ENCODE measurements at places on chromosomes 6 and 20.
A peak's percentile ranks its signal among the peaks of the same experiment; 100 is the strongest.

DNA sequence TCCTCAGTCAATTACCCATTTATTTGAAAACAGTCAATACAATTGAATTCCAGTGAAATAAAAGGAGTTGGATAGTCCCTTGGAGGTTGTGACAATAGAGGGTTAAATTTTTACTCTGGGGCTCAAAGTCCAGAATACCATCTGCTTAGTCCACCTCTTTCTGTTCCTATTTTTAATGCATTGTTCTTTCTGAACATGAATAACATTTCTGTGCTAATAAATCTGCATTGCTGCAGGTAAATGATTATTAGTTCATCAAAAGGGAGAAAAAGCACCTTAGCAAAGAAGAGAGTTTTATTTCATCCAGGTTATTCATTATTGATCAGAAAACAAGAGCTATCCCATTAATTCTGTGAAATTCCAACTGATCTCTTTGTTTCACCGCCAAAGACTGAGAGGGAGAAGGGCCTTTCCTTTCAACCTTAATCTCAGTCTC, 166.1 kb upstream of the OLIG3 start:
- DNase-seq = no peak

DNA sequence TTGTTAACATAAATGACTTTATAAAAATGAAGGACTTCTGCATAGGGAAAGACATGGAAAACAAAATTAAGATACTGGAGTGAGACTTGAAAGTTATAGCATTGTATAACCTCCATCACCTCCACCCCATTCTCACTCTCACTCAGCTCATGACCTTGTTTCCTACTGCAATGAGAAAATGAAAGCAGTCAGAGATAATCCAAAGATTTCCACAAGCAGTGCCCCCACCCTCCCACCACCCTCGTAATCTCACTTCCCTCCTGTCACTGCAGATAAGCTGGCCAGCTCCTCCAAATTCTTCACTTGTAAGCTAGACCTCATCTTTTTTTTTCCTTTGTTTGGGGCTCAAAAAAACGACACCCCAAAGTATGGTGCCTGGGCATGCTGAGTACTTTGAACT, 52.9 kb upstream of the PROKR2 start:
- DNase-seq = no peak

DNA sequence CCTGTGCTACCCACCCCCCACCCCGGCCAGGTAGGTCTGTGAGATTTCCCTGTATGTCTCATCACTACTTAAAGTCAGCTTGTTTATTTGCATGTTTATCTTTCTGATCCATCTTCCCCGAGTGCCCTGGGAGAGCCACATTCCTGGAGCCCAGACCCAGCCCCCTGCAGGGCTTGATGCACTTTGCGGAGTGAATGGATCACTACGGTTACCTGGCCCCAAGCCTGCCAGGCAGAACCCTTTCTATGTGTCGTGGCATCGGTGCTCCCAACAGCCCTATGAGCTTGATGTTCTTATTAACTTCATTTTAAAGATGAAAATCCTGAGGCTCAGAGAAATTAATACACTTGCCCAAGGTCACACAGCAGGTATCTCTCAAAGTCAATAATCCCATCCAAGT, 13.6 kb upstream of the SLCO4A1 start:
- no peak for DNase-seq

DNA sequence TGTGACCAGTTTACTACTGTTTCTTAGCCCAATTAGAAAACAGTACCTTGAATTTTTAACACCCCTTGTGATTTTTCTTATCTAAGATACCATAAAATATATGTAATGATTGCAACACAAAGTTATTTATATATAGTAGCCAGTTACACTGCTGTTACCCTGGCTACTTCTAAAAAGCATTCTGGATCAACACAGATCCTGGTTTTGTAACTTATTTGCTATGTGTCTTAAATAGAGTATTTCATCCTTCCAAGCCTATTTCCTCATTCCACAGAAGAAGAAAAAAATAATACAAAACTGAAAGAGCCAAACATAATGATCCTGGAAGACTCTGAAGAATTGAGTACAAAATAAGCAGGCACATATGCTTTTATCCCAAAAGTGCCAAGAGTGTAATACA, 19.0 kb upstream of the GSTA4 start:
- no peak for DNase-seq

GRCh38 chr6:1627827-1628560, 18.3 kb downstream of the FOXC1 start:
- DNase-seq = no peak

DNA sequence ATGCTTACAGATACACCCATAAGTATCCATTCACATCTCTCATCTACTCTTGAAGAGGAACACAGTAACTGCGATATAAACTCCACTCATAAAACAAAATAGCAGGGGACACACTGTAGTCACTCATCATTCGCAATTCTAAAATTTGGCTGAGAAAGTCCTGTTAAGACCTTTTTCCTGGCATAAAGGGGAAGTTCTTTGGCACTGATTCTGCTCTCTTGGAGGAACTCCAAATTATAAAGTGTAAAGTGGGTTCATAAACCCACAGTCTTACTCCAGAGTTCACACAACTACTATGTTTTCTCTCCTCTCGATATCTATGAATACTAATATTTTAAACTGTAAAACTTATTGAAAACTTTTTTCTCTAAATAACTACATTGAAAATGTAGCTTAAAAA, 80.6 kb downstream of the ADGB start:
- peak; percentile 13 for DNase-seq

Data from HL-60 (cell line).